ENCODE measurements at places on chromosomes 11 and 22. TPM values are rescaled to one million over a fixed set of nuclear protein-coding genes. Genes with fewer than 3 reads are reported as not detected.

DNA sequence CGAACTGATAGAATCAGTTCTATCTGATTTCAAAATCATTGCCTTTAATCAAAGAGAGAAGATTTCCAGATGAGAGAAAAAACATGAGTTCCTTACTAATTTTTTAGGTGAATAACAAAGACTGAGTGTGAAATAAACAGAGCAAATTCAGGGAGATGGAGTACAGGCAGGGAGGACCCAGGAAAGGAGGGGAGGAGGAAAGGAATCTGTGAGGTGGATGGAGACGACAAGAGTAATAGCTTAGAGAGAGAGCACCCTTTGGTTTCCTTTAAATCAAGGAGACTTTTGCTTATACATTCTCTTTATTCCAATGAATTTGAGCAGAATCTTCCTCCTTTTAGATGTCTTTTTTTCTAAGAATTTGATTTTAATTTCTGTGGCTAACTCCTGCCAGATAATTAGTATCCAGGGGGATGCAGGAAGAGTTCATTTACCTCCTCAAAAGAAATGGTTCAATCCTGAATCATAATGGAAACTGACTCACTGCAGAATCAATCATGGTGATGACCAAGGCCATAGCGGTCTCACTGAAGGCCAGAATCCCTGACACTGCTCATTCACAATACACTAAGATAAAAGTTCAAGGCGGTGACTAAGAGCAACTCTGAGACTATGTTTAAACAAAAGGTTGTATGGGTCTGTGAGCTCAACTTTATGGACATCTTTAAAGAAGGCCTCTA, 234.0 kb upstream of the ZC3H12C start:
- peak; percentile 39 for DNase-seq

DNA sequence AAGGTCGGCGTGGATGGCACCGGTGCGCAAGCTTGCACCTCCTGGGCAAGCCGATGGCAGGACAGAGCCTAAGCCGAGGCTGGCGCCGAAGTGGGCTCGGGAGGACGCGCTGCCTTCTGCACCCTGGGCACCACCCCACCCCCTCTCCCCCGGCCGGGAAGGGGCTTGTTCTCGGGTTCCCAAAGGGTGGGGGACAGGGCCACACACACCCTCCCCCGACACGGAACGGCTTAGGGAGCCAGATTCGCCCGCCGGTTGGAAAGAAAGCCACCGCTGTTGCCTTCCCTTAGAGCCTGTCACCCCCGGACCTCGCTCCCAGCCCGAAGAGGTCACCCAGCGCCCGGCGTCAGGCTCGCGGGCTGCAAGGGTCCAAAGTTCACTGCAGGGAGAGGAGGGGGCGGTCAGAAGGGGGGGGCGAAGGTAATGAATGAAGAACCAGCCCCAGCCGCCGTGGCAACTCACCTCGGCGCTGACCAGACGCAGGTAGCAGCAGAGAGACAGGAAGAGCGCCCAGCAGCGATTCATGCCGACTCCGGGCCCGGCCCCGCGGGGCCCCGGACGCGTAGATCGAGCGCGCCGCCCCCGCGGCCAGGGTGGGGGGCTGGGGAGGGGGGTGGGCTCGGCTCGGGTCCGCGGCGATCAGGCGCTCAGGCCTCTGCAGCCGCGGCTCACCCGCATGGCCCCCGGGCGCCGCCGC, 1.2 kb downstream of the PDGFB start:
- peak; percentile 59 for DNase-seq

GRCh38 chr11:122676638-122677037, 21.1 kb downstream of the UBASH3B start:
- no peak for DNase-seq

DNA sequence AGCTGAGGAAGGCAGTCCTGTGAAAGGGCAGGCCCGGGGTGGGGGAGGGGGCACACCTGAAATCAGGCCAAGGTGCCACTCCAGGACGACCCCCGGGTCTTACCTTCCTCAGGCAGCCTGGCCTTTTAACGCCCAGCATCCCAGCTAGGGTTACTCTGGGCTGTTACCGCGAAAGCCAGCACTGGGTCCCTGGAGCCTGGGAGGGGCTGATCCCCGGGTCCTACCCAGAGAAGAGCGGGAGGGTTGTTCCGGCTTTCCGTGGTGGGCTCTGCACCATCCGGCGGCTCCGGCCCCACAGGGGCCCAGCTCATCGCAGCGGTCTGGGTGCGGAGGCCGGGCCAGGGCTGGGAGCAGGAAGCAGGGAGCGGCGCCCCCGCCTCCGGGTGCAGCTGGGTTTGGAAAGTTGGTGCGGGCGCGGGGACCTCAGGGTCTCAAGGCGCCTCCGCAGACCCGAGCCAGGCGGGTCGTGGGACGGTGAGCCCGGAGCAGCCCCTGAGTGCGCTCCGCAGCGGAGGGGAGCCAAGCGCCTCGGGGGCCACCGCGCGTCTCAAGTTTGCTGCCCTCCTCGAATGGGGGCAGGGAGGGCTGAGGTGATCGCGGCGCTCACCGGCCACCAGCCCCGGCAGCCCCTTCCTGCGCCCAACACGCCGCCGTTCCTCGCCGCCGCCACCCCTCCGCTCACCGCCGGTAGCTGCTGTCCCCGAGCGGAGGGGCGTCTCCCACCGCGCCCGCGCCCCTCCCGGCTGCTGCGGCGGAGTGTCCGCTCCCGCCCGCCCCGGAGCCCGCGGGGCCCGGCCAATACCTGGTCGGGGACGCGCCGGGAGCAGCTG, 831 bp downstream of the CHST1 start:
- DNase-seq, result peak; percentile 52

The C22orf42 gene
- not detected for polyA plus RNA-seq

The KCNE3 gene
- 1.9 TPM for polyA plus RNA-seq

The DCHS1 gene
- polyA plus RNA-seq, result 66.6 TPM

The CDC42EP2 gene
- 26.8 TPM for polyA plus RNA-seq

The MYBPC3 gene
- 0.17 TPM for polyA plus RNA-seq

The CYB5R3 gene
- 147 TPM for polyA plus RNA-seq

All from muscle of back (tissue), 13 donors.